ENCODE measurements at places on chromosomes 12 and 14.

- no peak for DNase-seq
Observed at GRCh38 chr12:112852810-112853209, 54.0 kb upstream of the OAS1 start.

DNA sequence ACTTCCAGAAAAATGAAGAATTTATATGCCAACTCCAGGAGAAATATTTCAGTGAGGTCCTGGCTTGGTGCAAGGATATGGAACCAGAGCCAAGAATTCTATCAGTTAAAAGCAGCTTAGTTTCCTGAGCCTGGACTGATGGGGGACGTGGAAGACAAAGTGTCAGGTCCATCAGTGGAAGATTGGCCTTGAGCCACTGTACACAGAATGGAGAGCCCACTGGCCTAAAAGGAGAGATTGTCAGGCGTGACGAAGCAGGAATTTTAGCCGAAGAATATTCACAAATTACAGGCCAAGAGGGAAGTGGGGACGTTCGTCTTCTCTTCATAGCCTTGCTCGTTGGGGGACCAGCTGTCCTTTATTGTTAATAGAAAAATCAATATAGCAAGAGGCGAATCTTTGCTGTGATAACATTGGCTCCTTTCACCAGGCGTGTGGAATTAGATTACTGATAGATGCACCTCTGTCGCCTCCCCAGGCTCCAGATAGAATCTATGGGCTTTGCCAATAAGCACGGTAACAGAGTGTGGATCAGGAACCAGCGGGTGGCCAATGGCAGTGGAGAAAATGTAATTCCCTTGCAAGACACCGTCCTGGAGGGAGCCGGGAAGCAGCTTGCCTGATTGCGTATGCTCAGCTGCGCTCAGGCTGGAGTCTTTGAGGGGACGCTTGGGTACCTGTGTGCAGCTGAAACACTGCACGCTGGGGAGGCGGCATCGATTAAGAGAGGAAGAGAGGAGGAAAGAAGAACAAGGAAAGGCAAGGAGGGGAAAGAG lies 56.4 kb downstream of the TMEM132C start:
- DNase-seq = no peak

- peak; percentile 67 for DNase-seq
Observed at GRCh38 chr12:559906-560455, 100.2 kb downstream of the B4GALNT3 start.

DNA sequence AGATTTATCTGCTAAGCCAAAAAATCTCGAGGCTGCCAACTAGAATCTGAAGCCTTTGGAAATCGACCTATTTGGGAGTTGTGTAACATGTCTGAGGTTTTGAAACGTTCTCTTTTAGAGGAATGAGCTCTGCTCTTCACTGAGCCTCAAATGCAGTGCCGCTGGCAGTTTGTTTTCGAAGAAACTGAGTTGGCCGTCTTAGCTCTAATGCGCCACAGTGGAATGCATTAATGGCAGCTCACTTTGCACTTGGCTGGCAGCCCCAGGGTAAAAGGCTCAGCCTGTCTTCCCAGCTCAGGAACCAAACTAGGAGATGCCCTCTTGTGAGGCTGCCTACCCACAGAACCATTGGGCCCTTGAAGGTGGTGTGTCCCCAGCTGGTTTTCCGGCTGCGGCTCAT lies 53.8 kb downstream of the SFSWAP start:
- no peak for DNase-seq

DNA sequence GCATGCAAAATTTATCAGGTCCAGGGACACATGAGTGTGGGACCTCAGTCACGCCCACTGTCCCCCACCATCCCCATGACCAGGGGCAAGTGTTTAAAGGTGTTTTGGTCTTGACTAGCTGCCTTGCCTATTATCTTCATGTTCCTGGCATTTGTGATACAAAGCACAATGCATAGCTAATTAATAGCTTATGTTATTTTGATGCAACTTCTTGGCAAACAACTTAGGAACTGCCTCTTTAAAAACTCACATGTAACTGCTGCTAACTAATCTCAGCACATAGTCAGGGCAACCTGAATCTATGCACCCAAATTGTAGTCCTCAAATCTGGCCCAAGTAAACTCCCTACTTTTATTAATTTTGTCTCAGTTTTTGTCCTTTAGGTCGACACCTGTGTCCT lies 7.4 kb upstream of the OR6J1 start:
- no peak for DNase-seq

DNA sequence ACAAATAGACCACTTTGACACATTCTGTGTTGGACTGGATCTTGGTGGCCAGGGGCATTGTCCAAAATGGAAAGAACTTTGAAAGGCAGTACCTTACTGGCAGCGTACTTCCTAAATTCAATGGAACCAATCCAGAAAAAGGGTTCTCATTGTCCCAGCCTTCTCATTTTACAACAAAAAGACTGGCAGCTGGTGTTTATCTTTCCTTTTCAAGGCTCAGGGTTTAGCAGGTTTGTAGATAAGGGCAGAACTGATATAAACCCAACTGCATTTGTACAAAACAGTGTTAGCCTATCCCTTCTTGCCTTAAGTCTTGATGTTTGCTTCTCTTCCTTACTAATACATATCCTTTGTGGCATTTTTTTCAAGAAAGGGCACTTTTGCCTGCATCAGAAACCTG lies 7.7 kb downstream of the THAP2 start:
- DNase-seq = no peak

- DNase-seq = no peak
Observed at GRCh38 chr14:71923513-71923912, 8.7 kb upstream of the RGS6 start.

- no peak for DNase-seq
Observed at GRCh38 chr14:104580961-104581360, 1.4 kb downstream of the C14orf180 start.

- DNase-seq = no peak
Observed at GRCh38 chr14:91674911-91675310, 57.0 kb downstream of the CATSPERB start.

- peak; percentile 32 for DNase-seq
Observed at GRCh38 chr14:58298477-58299400, at the start of gene ARID4A. Gene ARID4A (plus strand): TSS chr14:58298555. CDS start chr14:58299855, 1,300 bp downstream.

DNA sequence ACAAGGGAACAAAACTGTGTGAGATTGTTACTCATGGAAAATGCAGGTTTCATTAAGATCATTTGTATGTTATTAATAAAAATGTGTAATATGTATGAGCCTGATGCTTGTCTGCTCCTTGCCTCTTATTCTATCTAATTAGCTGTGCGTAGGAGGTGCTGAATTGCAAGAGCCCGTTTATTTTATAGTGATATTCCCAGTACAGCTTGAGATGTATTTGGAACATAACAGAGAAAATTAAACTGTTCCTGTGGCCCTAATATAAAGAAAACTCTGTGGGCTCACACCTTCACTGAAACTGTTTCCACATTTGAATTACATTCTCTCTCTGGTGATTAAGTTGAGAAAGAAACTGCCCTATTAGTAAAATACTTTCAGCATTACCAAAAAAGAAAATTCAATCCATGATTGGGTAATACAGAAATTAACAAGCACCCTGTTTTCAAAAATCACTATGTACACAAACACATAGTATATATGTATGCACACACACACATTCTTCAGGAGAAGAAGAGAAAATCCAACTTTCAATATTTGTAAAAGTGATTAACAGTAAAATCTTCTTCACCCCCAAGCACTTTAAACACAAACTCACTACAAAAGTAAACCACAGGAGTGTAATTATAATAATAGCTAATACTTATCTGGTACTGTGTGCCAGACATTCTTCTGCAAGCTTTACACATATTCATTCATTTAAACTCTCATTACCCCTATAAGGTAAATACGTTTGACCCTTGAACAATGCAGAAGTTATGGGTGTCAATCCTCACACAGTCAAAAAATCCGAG lies 233.2 kb downstream of the PHLDA1 start:
- no peak for DNase-seq

DNA sequence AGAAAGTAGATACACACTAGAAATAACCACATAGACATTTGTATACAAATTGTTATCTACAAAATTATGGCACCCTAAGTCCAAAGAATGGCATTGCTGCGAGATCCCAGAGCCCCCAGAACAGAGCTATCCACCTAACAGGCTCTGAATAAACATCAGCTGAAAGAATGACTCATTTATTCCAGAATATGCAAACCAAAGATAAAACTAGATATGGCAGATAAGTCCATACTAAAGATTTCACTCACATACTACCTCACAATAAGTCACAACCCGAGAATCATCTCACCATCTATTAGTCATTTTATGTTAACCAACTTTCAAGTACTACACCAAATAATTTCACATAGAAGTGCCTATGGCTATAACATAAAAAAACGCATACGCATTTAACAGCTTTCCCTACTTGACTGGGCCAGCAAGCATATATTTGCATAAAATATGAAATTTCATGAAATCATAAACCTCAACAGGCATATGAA lies 5.6 kb downstream of the CNIH1 start:
- DNase-seq = no peak

DNA sequence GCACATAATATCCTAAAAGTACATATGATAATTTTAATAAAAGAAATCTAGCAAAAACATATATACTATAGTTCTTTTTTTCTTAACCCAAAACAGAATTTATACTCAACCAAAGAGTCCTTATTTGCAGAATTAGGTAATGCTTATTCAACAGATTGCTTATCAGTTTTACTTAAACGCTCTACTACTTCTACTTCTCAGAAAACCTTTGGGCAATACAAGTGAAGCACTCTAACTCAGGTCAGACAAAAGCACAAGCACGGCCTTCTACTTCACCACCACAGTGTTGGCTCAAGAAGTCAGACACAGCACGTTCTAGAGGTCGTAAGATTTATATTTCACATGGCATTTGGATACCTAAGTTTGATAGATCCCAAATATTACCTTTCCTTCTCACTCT lies 29.2 kb downstream of the DICER1 start:
- DNase-seq = no peak

GRCh38 chr12:29039013-29039412 lies 110.1 kb upstream of the FAR2 start:
- no peak for DNase-seq

GRCh38 chr12:115364921-115365320 lies 680.9 kb upstream of the TBX3 start:
- no peak for DNase-seq

- DNase-seq = no peak
Observed at GRCh38 chr12:67474934-67475620, 173.5 kb upstream of the DYRK2 start.

DNA sequence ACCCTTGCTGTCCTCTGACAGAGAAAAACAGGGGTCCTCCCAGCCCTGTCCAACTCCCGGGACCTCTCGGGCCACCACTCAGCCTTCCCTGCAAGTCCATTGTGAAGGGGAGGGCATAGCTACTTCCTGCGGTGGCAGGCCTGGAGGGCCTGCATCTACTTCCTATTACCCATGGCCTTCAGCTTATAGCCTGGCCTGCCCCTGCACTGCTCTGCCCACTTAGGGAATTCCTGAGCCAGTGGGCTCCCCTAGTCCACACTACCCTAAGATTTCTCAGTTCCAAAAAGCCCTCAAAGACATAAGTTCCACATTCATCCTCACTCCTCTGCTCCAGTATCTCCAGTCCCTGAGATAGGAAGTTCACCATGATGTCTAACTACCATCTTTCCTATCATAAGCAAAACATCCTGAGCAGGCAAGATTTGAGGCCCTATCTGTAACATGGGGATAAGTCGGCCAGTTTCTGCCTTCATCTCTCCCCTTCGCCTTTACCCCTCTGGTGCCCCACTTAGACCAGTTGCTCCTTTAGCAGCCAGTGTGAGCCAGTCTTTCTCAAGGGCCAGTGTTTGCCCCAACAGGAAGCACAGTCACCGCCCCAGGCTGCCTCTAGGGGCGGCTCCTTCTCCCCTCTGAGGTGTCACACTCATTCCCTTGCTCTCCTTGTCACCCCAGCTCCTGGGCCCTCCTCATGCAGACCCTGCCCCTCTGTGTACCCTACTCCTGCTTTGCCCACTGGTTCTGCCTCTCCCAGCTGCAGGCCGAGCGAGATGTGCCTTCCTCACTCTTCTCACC lies 10.9 kb downstream of the HDAC7 start:
- DNase-seq = peak; percentile 53

DNA sequence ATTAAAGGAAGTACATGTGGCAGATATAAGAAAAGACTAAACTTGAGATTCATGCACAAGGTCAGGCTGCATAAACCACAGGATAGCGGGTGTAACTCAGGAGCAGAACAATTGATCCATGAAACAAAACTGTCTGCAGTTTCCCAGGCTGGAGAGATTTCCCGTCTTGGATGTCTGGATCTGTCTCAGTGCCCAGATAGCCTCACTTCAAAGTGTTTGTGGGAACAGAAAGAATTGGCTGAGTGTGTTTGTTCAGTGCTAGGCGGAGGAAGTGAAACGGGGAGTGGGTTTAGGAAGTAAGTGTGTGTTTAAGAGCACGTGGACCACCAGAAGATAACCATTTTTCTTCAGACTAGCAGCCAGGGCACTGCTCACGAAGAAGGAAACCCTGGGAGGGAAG lies 1.4 kb upstream of the RNASE10 start:
- peak; percentile 28 for DNase-seq

DNA sequence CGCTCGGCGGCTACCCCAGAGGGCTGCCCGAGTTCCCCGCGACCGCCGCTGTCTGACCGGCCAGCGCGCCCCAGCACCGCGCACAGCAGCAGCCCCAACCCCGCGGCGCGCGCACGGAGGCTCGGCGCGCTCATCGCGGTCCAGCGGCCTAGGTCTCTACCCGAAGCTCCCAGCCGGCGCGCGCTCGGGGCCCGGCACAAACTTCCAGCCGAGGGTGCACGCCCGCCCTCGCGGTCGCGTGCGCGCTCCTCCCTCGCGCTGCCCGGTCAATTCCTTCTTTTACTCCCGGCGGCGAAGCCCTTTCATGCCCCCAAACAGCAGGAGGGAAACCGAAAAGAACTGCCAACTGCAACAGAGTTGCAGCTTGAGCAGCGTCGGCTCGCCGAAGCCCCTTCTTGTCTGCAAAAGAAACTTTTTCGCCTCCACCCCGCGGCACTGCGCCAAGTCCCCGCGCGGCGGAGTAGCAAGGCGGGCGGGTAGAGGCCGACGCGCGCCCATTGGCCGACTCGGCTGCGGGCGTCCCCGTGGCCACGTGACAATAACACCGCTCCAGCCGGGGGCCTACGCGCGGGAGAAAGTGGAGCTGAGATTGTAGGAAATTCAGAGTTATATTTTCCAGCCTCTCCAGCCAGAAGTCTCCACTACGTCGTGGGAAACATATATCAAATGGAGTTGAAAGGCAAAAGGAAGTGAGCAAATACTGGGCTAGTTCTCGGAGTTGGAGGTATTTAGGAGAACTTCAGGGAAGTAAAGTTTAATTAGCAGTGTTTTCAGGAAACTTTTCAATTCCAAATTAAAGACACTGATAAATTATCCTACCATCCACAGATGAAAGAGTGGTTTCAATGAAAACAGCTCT lies at the start of gene LRIG3:
Gene LRIG3, minus strand, starts transcription at position 403 of the 859 bp plus-strand sequence. Its CDS starts 269 bp downstream, at position 134.
- no peak for DNase-seq

GRCh38 chr12:105167346-105167745 lies 59.8 kb downstream of the WASHC4 start:
- no peak for DNase-seq

DNA sequence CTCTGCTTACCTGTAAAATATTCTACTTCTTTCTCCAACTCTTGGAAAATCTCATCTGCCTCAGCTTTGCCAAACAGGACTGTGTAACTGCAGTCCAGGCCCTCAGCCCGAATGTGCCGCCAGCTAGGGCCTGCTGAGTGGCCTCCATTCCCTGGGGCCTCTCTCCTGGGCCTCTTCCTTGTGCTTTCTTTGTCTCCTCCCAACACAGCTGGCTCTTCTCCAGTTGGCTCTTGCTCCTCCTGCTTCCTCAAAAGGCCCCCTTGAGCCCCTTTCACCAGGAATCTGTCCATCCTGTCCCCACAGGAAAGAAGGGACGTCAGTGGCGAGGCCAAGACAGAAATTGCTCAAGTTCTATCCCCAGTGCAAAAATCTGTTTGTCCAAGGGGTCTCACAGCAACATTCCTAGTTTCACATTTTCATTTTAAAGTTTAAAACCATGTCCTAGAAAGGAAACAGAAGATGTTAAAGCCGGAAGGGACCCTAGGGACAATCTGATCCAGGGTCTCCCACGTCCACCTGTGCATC lies 713 bp downstream of the ALKBH2 start:
- DNase-seq = no peak
